ENCODE measurements at places on chromosomes 7 and 10.

DNA sequence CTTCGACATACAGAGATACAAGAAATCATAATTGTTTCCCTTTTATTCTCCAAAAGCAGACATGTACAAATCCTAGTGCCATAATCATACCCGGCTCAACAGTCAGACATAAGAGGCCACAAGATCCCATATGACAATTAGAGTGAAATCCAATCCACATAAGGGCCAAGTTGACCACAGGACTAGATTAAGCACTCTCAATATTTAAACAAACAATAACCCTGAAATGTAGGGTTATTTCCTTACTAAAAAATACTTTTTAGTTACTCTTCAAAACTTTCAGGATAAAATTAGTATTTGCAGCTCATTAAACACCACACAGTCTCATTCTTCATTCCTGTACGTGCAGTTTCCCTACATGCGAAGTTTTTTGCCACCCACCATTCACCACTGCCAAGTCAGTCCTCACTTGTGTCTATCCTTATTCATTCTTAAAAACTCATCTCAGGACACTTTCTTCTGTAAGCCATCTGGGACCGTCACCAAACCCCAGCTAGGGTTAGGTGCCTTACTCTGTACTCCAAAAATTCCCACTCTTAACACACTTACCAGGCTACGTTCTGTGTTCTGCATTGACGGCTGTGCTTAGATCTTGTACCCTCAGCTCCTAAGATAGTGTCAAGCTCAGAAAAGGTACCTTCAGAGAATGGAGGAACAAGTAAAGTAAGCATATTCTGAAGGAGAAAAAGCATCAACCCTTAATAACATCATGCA is 47.8 kb upstream of the NEBL start:
- no peak for DNase-seq

GRCh38 chr10:77641788-77642397 is 4.3 kb upstream of the KCNMA1 start:
- DNase-seq, result peak; percentile 66

DNA sequence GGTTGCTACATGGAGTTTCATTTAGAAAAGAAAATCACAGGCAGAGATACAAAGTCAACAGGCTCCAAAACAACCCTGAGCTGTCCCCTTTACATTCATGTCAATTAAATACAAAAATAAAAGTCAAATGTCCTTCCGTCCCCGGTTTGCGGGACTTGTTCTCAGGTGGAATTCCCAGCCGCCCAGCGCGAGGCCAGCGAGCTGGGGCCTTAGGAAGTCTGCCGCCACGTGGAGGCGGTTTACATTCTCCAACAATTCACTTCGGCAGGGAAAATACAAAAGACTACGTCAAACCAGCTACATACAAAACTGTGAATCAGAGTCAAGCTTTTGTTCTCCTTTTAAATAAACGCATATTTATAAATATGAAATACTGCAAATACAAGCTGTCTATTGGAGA is 25.3 kb upstream of the DDC start:
- no peak for DNase-seq

GRCh38 chr7:17709599-17709998 is 230.7 kb downstream of the SNX13 start:
- DNase-seq, result no peak

DNA sequence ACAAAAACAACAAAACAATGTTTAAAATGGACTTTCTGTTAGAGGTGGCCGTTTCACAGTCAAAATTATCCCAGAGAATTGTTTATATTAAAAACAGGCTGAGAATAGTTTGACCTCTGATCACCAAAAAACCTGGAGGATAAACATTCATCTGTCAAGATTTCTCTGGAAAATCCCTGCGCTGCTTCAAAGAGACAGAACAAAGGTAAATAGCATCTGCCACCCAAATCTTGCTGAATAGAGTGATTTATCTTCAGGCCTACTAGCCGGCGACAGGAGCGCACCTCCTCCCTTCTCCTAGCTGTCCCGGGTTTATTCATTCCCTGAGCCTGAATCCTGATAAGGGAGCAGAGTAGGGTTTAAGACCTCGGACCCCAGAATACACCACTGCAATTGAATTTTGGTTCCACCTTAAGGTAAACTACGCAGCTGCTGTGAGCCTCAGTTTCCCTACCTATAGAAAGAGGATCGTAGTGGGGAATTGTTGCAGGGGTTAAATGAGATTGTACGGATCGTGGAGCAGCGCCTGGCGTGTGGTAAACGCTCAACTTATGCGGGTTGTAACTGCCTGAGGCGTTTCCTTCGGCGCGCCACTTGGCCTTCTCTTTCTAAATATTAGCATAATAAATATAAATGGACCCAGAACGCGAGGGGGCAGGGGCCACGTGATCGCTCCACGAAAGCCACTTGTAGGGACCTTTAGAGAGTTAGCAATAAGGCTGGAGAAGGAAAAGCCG is 498 bp upstream of the ST7 start:
- no peak for DNase-seq

DNA sequence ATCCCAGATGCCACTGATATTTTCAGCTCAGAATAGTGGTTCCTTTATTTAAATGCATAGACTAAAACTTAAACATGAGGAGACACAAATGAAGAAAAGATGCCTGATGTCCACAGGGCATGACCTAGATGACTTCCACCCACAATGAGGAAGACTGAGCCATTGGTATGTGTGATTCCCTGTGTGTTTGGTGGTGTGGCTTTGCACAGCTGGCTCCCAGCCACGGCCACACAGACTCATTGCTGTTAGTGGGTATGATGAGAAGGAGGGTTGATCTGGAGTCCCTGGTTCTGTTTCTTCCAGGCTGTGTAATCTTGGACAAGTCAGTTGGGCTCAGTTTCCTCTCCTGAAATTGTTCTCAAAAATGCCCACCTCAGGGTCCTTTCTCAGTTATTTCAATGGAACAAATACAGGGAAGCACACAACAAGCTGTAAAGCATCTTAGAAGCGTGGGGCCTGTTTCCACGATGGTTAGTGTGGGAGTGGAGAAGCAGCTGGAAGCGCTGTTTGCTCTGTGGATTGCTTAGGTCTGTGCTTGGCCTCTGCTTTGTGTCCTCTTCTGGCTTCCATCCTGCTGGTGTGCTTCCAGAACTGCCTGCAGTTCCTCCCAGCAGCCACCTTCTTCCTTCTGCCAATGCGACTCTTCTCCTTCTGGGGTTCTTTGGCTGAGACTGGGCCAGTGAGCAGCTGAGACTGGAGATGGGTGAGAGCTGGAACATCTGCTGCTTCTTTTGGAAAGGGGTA is 303.7 kb downstream of the BMPER start:
- no peak for DNase-seq

- DNase-seq, result no peak
Observed at GRCh38 chr7:117323305-117323850, 520 bp upstream of the WNT2 start.

GRCh38 chr7:155345490-155345889 is 47.8 kb downstream of the INSIG1 start:
- DNase-seq, result no peak

DNA sequence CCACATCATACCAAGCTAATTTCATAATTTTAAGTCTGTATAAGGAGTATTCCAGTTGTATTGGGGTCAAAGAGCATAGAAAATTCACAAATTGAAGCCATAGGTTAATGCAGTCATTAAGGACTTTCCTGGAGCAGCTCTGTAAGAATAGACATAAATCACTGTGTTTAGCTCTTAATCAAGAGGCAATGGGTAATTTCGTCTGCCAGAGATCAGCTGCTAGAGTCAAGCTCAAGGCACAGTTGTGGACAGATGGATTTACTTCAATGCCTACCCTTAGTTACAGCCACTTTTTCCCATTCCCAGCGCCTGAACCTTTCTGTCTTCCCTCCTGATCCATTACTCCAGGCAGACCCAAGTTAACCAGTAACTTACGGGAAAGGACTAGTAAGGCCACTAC is 40.6 kb upstream of the AGBL3 start:
- DNase-seq, result no peak

- DNase-seq, result peak; percentile 56
Observed at GRCh38 chr10:87850742-87851205, 12.6 kb downstream of the KLLN start.

DNA sequence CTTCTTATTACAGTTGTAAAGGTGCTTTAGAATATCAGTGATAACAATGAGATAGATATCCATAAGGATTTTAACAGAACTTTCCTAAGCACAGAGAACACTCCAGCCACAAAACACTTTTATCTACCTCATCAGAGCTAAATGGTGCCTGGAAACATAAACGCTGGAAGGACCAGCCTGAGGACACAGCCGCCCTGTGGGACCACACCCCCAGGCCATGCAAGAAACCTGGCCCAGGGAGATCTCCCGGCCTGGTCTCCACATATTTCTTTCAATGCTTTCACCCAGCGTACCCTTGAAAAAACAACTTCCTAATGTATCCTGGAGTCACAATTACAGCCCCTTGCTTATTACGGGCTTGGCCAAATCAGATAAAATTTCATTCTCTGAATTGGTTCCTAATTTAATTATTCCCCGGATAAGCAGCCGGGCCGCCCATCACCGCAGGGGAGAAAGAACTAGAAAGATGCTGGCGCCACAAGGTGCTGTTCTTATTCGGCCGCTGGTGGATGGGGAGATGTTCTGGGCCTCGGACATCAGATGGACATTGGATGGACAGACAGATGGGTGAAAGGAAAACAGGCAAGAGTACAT is 11.8 kb downstream of the CHST15 start:
- no peak for DNase-seq

DNA sequence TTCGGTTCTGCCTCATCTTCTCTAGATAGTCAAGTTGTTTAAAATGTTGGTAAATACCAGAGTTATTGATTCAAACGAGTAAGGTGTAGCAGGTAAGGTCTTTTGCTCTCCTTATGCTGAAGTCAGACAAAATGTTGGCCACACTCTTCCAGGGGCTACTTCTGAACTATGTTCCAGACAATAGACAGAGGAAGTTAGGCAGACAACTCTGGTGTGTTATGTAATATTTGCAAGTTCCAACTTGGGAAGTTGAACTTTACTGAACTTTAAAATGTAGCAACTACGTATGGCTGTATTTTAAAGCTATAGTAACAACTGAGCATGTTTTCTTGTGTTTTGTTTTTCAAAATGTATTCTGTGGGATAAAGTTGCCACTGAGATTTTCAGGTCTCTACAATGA is 125.7 kb upstream of the NEBL start:
- no peak for DNase-seq

GRCh38 chr7:68828575-68828974 is 769.7 kb upstream of the AUTS2 start:
- no peak for DNase-seq

DNA sequence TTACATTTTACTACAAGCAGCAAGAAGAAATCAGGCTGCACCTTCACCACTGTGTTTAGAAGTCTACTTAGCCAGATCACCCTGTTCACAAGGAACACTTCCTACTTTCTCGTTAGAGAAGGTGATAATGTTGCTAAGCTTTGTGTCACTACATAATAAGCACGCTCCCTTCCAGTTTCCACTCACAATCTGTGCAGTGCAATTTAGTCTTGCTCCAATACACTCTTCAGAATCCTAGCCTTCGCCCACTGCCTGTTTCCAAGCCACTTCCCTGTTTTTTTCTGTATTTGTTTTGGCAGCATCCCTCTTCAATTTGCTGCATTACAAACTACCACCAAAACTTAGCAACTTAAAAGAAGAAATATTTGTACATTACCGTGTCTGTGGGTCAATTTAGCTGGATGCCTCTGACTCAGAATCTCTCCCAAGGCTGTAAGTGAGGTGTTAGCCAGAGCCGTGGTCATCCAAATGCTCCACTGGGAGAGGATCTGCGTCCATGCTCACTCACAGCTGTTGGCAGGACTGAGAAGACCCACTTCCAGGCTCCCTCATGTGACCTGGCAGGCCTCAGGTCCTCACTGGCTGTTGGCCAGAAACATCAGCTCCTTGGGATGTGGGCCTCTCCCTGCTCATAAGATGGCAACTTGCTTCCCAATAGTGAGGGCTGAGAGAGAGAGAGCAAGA is 110.4 kb downstream of the PON1 start:
- no peak for DNase-seq

GRCh38 chr7:8637322-8637721 is 203.9 kb downstream of the NXPH1 start:
- no peak for DNase-seq

DNA sequence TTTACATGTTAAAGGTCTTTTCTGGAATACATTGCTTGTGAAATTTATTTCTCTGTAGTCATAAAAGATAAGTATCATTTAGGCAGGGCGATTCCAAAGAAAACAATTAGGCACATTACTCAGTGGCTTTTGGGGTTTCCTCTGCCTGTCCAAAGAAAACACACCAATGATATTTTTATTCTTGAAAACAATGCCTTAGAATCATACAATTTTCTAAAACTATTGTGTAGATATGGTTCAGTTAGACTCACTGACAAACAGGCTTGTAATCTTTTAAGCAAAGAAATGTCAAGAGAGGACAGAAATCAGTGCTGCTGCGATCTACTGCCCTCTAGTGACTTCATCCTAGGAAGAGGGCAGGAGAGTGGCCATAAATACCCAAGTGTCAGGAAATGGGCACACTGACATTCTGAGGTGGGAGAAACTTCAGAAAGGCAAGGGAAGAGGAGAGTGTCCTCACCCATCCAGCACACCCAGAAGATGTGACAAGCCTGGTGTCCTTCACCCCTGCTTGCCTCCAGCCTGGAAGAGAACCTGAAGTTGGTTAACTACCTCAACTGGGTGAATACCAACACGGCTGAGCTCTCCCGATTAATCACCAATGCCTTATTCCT is 120.5 kb downstream of the GALNT11 start:
- peak; percentile 43 for DNase-seq

DNA sequence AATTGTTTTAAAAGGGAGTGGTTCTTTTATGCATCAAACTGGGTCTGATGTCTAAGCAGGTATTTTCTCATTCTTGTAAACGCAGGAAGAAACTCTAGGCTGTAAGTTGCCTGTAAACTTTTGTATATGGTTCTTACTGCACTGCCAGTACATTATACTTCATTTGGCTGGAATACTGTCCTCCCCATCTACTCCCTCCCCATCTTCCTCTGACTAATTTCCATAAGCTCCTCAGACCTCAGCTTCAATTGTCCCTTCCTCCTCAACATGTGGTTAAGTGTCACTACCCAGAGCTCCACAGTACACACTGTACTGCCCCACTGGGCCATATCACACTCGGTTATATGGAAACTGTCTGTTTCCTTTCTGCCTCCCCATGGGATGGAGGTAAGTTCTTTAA is 161.4 kb upstream of the MDFIC start:
- DNase-seq, result no peak

DNA sequence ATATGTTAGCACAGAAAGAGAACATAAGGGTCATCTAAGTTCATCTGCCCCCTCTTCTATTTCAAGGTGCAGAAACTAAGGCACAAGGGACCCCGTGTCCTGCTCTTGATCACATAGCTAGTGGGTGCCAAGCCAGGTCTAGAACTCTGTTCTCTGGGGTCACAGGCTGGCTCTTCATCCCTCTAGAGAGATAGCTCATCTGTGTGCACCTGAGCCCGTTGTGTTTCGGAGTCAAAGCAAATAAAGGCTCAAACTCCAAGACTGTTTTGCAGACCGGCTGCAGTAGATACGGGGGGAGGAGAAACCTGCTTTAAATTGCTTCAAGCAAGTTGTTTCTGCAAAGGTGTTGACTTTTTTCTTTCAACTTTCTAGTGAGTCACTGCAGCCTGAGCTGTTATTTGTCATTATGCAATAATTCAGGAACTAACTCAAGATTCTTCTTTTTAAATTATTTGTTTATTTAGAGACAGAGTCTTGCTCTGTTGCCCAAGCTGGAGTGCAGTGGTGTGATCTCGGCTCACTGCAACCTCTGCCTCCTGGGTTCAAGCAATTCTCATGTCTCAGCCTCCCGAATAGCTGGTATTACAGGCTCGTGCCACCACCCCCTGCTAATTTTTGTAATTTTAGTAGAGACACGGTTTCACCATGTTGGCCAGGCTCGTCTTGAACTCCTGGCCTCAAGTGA is 6.5 kb downstream of the BLVRA start:
- no peak for DNase-seq

GRCh38 chr7:138030679-138031351 is 28.9 kb upstream of the CREB3L2 start:
- DNase-seq, result no peak

GRCh38 chr7:12111422-12112405 is 99.4 kb upstream of the TMEM106B start:
- no peak for DNase-seq
